NCI-H1092 (cell line): ENCODE measurements at places on chromosomes 6 and 20.

DNA sequence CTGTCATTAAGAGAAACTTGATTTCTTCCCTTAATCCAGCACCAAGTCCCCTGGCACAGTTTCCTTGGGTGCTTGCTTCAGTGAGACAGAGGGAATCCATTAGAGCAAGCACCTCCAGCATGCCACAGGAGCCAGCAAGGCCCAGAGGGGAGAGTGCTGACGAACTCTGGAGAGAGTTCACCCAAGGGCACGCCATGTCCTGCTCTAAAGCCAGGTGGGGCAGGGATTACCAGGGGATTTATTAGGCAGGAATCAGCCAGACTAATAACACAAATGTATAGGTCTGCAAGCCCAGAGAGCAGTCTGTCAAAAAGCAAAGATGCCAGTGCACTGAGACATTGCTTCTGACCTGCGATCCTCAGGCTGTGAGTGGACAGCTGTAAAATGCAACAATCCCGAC is 155.4 kb upstream of the SYNDIG1 start:
- no peak for DNase-seq

GRCh38 chr6:109739686-109740085 is 48.6 kb downstream of the FIG4 start:
- DNase-seq = peak; percentile 8

- no peak for DNase-seq
Observed at GRCh38 chr6:113927001-113927400, 43.9 kb downstream of the HDAC2 start.

DNA sequence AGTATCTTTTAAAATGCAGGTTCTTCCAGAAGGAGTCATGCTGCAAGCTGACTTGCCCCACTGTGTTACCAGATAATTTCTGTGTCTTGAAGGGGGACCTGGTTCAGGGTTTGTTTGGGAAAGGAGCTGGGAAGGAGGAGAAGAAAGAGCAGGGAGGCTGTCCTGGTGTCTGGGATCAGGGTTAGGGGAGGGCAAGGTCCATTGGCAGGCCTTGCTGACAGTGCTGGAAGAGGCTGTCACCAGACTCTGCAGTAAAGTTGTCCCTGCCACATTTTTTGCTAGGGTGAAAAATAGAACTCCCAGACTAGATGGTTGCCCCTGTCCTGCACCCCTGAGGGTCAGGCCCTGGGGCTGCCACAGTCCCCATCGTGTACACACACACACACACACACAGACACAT is 14.9 kb downstream of the GLP1R start:
- DNase-seq = no peak

GRCh38 chr6:14058735-14059134 is 58.8 kb upstream of the CD83 start:
- no peak for DNase-seq

DNA sequence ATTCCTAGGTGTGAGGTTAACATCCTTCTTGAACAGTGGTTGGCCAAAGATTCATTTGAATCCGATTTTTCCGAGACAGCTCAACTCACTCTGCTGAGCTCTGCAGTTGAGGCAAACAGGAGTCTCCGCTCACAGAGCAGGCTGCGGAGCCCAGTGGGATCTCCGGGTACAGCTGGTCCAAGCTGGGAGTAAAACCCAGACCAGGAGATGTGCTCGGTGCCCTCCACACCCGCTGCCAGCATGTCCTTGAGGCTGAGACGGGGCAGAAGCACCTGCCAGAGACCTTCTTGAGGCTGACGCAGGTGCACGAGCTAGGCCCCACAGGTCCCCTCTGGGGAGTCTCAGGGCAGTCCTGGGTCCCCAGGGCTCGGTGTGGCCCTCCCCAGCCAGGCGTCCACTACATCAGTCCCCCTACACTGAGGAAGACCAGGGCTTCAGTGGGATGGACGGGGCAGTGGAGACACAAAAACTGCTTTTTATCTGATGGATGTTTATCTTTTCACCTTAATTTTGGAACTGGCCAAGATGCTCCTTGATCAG is 119.0 kb downstream of the AGPAT4 start:
- no peak for DNase-seq

DNA sequence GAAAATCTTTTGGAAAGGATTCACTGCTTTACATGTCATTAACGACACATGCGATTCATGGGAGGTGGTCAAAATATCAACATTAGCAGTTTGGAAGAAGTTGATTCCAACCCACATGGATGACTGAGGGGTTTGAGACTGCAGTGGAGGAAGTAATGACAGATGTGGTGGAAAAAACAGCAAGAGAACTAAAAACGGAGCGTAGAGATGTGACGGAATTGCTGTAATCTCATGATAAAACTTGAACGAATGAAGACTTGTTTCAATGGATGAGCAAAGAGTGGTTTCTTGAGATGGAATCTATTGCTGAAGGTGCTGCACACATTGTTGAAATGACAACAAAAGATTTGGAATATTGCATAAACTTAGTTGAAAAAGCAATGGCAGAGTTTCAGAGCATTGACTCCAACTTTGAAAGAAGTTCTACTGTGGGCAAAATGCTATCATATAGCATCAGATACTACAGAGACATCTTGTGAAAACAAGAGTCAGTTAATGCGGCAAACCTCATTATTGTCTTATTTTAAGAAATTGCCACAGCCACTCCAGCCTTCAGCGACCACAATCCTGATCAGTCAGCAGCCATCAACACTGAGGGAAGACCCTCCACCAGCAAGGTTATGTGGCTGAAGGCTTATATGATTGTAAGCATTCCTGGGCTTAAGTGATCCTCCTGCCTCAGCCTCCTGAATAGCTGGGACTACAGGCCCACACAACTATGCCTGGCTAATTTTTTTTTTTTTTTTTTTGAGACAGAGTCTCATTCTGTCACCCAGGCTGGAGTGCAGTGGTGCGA is 19.2 kb downstream of the SRSF3 start:
- no peak for DNase-seq

- no peak for DNase-seq
Observed at GRCh38 chr20:57826666-57827287, 117.0 kb upstream of the PMEPA1 start.

GRCh38 chr20:49982072-49982345 is 771 bp upstream of the SNAI1 start:
- no peak for DNase-seq

DNA sequence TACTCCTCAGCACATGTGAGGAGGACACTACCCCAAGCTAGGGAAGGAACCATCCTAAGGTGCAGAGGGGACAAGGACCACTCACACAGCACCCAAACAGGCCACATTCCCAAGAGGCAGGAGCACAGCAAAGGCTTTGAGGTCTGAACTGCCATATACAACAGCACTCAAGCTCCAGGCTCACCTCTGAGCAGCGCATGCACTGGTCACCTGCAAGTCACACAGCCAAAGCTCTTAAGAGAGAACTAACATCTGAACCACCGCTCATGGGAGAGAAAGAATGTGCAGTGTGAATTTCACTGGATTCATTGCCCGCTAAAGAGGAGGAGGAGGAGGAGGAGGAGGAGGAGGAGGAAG is 31.0 kb downstream of the NPEPL1 start:
- DNase-seq = no peak

DNA sequence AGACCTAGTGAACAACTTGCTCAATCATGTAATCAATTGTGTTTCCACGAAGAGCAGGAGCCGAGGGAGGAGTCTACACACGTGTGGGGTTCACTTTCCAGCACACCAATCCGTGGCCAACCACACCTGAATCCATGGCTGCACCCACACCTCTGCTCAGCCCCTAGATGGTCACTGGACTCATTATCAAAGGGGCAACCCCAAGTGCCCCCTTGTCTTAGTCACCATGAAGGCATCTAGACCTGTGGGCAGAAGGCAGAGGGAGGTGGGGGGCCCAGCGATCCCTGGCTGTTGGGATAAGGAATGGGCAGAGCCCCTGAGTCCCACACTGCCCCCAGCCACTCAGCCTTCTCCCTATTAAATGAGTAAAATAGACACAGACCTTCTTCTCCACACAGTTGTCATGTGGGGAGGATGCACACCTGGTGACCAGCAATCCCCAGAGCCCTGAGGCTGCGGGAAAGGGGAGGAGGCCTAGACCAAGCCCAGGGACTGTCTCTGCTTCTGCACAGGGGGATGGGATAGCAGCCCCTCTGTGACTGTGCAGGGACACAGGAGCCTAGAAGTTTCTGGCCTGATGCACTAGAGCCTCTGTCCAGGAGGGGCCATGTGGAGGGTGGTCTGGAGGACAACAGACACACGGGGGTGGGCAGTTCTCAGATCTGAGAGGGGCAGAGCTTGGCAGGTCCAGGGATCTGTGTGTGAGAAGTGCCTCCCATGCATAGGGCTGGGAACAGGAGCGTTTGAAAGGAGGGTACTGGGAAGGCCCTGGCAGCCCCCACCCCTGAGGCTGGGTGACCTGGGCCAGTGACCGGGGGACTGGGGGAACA is 1.9 kb upstream of the RAET1L start:
- DNase-seq = no peak

DNA sequence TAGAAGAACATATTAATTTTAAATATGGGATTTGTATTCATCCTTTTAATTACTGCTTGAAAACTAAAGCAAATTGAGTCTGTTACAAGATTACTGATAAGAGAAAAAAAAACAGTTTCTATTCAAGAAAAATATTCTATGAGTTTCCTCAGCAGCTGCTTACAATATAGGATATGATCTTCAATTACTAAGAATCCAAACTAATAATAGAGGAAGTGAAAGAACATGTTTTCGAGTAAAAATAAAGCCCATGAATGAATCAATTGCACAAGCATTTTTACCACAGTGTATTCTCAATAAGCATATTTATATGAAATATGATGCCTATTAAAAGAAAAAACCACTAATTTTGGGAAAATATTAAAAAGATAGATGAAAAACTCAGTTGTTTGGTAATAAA is 63.4 kb downstream of the AHI1 start:
- DNase-seq = no peak

GRCh38 chr20:571754-572441 is 28.3 kb upstream of the CSNK2A1 start:
- DNase-seq = no peak

DNA sequence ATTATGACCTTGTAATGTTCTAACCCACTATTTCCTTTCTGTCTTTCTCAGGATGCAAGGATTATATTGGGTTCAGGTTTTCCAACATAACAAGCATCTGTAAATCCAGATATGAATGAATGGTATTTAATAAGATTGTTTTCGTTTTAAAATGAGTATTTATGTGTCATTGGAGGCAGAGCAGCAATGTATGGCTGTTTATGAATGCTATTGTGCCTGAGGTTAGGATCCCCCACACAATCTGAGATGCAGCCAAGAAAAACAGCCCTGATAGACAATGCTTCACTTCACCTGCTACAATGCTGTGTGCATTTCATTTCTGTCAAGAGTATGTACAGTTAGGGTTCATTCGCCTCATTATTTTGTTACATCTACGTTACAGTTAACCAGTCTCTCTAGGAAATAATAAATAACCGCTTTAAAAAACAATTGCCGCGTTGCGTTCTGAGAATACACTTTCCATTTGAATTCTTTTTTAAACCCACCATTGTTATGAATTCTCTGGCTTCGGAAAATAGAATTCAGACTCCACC is 19.6 kb downstream of the TFAP2A start:
- DNase-seq = no peak

GRCh38 chr6:159809149-159809548 is 9.1 kb downstream of the PNLDC1 start:
- no peak for DNase-seq

GRCh38 chr6:52373151-52373690 is 11.3 kb downstream of the PAQR8 start:
- DNase-seq = no peak

DNA sequence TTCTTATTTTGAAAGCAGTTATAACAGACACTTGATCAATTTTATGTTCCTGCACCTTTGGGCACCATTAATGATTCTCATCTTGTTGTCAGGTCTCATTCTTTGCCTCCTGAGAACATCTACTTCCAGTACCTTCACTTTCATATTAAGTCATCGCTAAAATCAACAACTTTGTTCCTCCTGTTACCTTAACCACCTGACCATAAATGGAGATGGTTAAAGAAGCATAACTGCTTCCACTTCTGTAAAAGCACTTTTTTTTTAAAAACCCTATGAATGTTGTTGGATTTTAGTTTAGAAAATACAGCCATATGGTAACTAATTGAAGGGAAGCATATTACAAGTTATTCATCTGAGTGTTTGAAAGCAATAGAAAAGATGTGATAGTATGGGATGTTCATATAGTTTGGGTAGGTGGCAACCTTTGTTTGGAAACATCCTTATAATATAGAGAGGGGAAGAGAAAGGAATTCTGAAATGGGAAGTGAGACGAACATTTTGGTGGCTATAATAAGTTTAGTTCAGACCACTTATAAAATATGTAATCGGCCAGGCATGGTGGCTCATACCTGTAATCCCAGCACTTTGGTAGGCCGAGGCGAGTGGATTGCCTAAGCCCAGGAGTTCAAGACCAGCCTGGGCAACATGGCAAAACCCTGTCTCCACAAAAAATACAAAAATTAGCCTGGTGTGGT is 53.9 kb downstream of the AFG1L start:
- no peak for DNase-seq

DNA sequence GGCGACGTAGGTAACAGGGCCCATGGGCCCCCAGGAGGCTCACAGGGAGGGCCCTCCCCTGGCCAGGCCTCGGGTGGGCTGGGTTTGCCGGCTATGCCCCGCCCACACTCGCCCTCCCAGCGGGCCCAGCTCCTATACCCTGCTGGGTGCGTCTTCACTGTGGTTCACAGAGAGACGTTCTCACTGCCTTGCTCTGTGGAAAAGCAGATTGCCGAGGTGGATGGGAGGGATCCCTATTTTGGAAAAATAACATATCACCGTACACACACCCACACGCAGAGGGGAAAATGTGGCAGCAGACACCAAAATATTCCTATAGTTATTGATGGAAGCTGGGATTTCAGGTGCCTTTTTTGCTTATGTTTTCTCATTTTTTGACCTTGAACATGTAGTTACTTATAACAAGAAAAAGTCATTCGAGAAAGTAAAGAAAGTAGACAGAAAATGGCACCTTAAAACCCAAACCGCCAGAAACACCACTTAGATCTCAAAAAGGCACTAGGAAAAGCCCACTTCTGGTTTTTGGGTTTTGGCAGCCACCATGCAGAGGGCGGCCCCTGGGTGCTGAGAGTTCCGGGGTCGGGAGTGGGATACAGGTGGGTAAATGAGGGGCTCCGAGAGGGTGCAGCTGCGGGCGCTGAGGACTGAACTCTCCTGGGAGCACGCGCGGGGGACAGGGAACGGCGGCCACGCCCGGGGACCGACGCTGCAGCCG is 49.4 kb downstream of the TMEM242 start:
- DNase-seq = peak; percentile 46

DNA sequence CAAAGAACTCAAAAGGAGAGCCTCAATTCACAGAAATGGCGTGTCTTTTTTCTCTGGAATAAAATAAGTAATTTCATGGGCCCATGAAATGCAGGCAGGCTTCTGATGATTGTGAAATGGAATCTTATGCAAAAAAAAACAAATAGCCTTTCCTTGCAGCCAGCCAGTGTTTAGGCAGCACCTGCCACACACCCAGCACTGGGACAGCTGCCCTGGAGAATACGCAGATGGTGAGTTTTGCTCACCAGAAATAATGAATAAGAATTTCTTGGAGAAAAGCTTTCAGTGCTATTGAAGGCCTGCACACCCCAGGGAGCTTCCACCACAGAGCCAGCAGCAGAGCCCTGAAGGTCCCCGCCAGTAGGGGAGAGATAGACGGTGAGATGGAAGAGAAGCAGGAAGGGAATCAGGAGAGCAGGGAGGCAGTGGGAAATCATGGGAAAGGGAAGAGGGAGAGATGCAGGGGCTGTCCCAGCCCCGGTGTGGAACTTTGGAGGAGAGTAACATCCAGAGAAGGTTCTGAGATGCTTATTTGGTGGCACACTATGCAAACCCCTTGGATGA is 54.9 kb downstream of the PXDC1 start:
- no peak for DNase-seq
